NCI-H1048 (cell line): ENCODE measurements at places on chromosomes 12 and 14.

GRCh38 chr14:75249251-75249957 is 29.2 kb upstream of the FOS start:
- DNase-seq = no peak

DNA sequence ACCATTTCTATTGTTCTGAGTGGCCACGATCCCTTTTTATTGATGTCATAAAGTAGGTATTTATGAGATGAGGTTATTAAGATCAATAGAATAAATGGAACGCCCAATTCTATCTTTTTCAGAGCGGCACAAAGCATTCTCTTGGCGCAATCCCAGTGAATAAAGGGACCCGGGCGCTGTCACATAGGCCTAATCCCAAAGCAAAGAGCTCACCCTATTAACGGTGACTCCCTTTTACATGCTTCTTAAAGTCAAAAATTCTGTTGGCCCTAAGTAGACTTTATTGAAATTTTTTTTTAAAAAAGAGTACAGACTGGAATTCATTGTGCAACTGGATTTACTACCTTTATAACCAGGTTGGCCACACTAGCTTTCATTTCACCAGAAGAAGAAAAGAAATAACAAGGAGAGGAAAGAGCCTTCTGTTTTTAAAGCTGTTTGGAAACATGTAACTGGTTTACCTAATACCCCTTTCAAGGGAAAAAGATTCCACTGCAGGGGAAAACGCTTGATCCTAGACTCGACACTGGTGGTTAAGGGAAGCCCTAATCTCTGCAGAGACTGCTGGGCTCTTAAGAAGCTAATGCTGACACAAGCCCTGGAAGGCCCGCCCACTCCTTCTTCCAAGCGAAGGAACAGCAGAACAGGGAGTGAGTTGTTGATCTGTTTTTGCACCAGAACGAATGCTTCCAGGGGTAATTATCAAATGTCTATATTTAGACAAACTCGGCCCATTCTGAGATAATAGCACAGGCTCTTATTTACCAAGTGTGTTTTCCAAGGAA is 381.2 kb downstream of the BCL11B start:
- no peak for DNase-seq

GRCh38 chr12:2395354-2395977 is 342.7 kb downstream of the CACNA1C start:
- peak; percentile 2 for DNase-seq

GRCh38 chr12:1806301-1807086 is 13.9 kb upstream of the LRTM2 start:
- no peak for DNase-seq

GRCh38 chr12:119325813-119326212 is 8.7 kb upstream of the CCDC60 start:
- no peak for DNase-seq
